GM23248 (cell line): ENCODE measurements at places on chromosomes 2 and 18. TPM values are rescaled to one million over a fixed set of nuclear protein-coding genes. Genes with fewer than 3 reads are reported as not detected.

- H3K4me3 ChIP-seq, result peak overlapping the region; percentile 39
- DNase-seq, result peak; percentile 39
- H3K4me1 ChIP-seq, result peaks cover 19% of the 10 kb centered on the region
- peak overlapping the region; percentile 25 for H3K27ac ChIP-seq
- H3K27me3 ChIP-seq, result no peaks in the 10 kb centered on the region
- no peaks in the 10 kb centered on the region for H3K36me3 ChIP-seq
Observed at GRCh38 chr2:205197468-205198139, 484.7 kb upstream of the NRP2 start.

DNA sequence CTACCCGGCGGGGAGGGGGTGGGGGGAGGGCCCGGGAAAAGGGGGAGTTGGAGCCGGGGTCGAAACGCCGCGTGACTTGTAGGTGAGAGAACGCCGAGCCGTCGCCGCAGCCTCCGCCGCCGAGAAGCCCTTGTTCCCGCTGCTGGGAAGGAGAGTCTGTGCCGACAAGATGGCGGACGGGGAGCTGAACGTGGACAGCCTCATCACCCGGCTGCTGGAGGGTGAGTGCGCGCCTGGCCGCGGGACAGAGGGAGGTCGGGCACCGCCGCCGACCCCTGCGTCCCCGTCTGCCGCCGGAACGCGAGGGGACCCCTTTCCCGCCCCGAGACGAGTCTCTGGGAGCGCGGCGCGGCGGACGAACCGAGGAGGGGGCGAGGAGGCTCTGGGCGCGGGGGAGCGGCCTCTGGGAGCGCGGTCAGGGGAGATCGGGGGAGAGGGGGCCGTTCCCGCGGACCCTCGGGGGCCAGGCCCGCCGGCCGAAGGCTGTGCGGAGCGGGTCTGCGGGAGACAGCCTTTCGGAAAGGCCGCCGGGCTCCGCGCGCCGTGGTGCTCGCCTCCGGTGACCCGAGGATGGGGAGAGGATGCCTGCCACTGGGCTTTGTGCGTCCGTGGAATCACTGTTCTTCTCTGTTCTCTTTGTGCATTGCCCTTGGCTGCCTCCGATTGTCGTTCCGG, 463 bp downstream of the PPP1CB start:
- peak; percentile 62 for DNase-seq
- H3K27ac ChIP-seq, result peak overlapping the region; percentile 93
- H3K36me3 ChIP-seq, result no peaks in the 10 kb centered on the region
- peak overlapping the region; percentile 88 for H3K4me3 ChIP-seq

DNA sequence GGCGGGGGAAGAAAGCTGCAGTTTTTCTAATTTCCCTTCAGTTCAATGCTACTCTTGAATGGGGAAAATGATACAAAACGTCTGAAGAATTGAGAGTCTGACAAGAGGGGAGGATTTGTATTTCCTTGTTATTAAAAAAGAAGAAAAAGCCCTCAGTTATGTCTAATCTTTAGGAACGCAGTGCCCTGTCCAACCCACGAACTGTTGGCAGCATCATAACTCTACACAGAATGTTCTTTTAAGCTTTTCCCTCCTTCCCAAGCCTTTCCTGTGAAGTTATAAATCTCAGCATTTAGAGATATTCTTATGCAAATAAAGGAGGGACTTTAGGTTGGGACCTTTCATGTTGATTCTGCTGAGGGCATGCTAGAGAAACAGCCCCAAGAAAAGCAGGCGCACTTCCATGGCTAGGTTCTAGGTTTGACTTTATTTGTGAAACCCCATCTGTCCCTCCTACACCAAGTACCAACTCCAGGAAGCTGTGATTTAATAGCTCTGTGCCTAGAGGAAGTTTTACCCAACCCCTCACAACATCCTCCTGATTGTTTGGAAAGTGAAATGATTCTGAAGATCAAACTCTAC, 288.6 kb downstream of the SETBP1 start:
- H3K27me3 ChIP-seq, result no peaks in the 10 kb centered on the region
- H3K4me1 ChIP-seq, result no peaks in the 10 kb centered on the region
- no peaks in the 10 kb centered on the region for H3K36me3 ChIP-seq
- H3K27ac ChIP-seq, result no peak overlapping the region
- peak; percentile 19 for DNase-seq

DNA sequence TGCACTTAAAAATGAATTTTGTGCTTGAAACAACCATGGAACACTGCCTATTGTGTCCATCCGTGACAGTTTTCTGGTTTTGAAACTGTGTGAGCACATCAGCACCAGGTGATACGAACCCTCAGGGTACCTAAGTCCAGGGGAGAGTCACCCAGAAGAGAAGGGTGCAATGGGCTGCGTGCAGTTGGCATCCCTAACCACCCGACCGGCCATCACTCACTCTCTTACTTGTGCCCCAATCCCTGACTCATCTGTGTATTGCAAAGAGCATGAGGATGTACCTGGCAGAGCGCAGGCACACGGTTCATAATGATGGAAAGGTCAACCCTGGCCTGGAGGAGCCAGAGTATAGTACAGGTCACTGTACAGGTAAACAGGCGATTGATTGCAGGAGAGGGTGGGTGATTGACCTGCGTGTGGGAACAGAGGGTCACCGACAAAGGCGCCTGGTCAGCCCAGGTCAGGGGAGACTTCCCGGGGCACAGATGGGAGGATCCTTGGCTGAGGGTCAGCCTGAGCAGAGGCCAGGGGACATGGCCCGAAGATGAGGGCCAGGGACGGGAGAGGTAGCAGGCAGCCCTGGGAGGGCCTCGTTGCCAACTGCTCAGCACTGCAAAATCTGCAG, 160.3 kb downstream of the SEPTIN10 start:
- no peaks in the 10 kb centered on the region for H3K27me3 ChIP-seq
- no peak overlapping the region for H3K4me3 ChIP-seq
- no peak overlapping the region for H3K27ac ChIP-seq
- H3K4me1 ChIP-seq, result no peaks in the 10 kb centered on the region

- no peaks in the 10 kb centered on the region for H3K27me3 ChIP-seq
- H3K36me3 ChIP-seq, result no peaks in the 10 kb centered on the region
- no peak overlapping the region for H3K27ac ChIP-seq
- DNase-seq, result peak; percentile 71
Observed at GRCh38 chr2:237563816-237564215, 2.6 kb upstream of the PRLH start.

GRCh38 chr2:187566266-187566665, 12.0 kb upstream of the TFPI start:
- DNase-seq, result no peak
- H3K27ac ChIP-seq, result no peak overlapping the region
- no peaks in the 10 kb centered on the region for H3K36me3 ChIP-seq
- H3K4me1 ChIP-seq, result no peaks in the 10 kb centered on the region
- no peak overlapping the region for H3K4me3 ChIP-seq

DNA sequence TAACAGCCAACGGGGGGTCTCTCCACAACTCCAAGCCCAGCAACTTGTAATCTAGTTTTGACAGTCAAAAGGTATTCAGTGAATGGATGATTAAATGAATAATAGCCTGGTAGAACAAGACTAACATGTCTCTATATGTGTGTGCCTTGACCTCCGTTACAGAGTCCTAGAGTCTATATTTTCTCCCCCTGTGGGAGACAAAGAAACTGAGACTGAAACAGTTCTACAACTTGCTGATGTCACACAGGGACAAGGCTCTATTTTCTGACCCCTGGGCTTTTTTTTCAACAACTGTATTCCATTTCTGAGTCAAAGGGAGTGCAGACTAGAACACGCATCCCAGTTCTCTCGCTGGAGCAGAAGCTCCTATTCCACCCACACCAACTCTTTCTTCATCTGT, 223.6 kb upstream of the AGAP1 start:
- H3K36me3 ChIP-seq, result no peaks in the 10 kb centered on the region
- H3K27ac ChIP-seq, result no peak overlapping the region
- H3K4me1 ChIP-seq, result peaks cover 38% of the 10 kb centered on the region
- DNase-seq, result no peak
- no peaks in the 10 kb centered on the region for H3K27me3 ChIP-seq

The CCT4 gene
- total RNA-seq, result 126 and 129 TPM in 2 replicates

The ALPP gene
- total RNA-seq, result not detected in 2 replicates

- no peak for DNase-seq
- H3K4me1 ChIP-seq, result no peaks in the 10 kb centered on the region
- H3K36me3 ChIP-seq, result no peaks in the 10 kb centered on the region
- H3K27ac ChIP-seq, result no peak overlapping the region
Observed at GRCh38 chr18:79260510-79260909, 135.2 kb upstream of the NFATC1 start.

- no peak overlapping the region for H3K27ac ChIP-seq
- peaks cover 19% of the 10 kb centered on the region for H3K27me3 ChIP-seq
- H3K4me1 ChIP-seq, result no peaks in the 10 kb centered on the region
- H3K4me3 ChIP-seq, result no peak overlapping the region
- DNase-seq, result no peak
Observed at GRCh38 chr18:5626130-5626880, 82.5 kb upstream of the EPB41L3 start.

DNA sequence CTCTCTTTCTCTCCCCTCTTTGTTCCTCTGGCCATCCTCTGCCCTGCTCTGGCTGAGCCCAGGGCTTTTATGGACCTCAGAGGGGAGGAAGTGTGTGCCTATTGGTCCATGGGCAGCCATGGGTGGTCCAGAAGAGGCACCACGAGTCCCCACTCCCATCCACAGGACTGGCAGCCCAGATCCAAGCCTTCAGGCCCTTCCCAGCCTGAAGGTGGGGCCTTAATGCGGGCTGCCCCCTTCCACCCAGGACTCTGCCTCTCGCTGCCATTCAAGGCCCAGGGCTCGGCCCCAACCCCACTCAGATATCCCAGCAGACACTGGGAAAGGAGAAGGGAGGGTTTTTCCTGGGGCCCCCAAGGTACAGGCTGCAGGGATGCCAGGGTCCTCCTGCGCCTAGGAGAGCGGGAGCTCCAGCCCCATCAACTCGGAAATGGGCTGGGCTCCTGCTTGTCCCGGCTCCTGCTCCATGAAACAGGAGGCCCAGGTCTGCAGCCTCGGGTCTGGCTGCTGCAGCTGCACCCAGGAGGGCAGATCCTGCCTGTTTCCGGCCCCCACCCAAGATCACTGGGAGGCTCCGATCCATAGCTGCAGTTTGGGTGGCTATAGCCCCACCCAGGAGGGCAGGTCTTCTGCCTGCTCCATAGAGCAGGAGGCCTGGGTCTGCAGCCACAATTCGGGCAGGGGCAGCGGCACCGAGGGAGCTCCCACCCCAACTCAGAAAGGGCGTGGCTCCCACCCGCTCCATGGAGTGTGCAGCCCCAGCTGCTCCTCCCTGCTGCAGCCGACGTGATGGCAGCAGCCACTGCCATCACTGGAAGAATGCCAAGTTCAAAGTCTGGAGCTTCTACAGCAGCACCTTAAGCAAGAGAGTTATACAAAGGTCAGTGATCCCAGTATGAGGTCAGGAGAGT, 116.6 kb upstream of the RBBP8 start:
- no peaks in the 10 kb centered on the region for H3K27me3 ChIP-seq
- no peak overlapping the region for H3K27ac ChIP-seq
- H3K36me3 ChIP-seq, result no peaks in the 10 kb centered on the region
- 0 out of 2 replicates have a peak, but pooled peaks cover under 1% of the 10 kb centered on the region for H3K4me1 ChIP-seq

DNA sequence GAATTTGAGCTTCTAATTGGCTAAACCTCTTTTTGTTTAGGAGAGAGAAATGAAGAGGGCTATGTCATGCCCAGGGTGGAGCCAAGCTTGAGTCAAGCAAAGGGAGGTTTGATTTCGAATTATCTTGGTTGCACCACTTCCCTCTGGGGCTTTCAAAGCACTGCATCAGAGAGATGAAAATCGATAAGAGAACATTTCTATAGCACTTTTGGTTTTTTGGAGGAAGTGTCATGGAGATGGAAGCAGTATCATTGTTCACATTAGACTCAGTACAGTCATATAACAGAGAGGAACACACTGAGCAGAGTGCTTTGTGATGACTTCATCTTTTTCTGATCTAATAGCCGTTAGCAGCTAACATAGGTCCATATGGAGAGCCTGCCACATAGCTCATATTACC, 120.3 kb upstream of the UXS1 start:
- no peak overlapping the region for H3K4me3 ChIP-seq
- DNase-seq, result no peak
- no peaks in the 10 kb centered on the region for H3K4me1 ChIP-seq
- H3K27me3 ChIP-seq, result no peaks in the 10 kb centered on the region
- no peak overlapping the region for H3K27ac ChIP-seq

DNA sequence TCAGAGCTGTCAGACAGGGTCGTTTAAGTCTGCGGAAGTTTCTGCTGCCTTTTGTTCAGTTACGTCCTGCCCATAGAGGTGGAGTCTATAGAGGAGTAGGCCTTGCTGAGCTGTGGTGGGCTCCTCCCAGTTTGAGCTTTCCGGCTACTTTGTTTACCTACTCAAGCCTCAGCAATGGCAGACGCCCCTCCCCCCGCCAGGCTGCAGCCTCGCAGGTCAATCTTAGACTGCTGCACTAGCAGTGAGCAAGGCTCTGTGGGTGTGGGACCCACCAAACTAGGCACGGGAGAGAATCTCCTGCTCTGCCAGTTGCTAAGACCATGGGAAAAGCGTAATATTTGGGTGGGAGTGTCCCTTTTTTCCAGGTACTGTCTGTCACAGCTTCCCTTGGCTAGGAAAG, 86.5 kb downstream of the EFEMP1 start:
- H3K27ac ChIP-seq, result no peak overlapping the region
- DNase-seq, result no peak
- H3K4me1 ChIP-seq, result peaks cover 4% of the 10 kb centered on the region
- no peak overlapping the region for H3K4me3 ChIP-seq
- H3K36me3 ChIP-seq, result no peaks in the 10 kb centered on the region

- no peaks in the 10 kb centered on the region for H3K27me3 ChIP-seq
- H3K27ac ChIP-seq, result peak overlapping the region; percentile 86
- DNase-seq, result peak; percentile 92
- no peaks in the 10 kb centered on the region for H3K36me3 ChIP-seq
- H3K4me1 ChIP-seq, result peaks cover 92% of the 10 kb centered on the region
- H3K4me3 ChIP-seq, result peak overlapping the region; percentile 6
Observed at GRCh38 chr2:238895891-238896600, 48.2 kb downstream of the TWIST2 start.

The CFC1 gene
- not detected in 2 replicates for total RNA-seq

The PDK1 gene
- 22.7 and 29.0 TPM in 2 replicates for total RNA-seq

- peaks cover 12% of the 10 kb centered on the region for H3K4me1 ChIP-seq
- peak; percentile 90 for DNase-seq
- no peaks in the 10 kb centered on the region for H3K36me3 ChIP-seq
- H3K27ac ChIP-seq, result peak overlapping the region; percentile 89
- H3K27me3 ChIP-seq, result no peaks in the 10 kb centered on the region
Observed at GRCh38 chr2:238811759-238812158, 36.1 kb upstream of the TWIST2 start.

The MAPK4 gene
- 0.22 TPM in 1 of 2 replicates, not detected in the other for total RNA-seq

DNA sequence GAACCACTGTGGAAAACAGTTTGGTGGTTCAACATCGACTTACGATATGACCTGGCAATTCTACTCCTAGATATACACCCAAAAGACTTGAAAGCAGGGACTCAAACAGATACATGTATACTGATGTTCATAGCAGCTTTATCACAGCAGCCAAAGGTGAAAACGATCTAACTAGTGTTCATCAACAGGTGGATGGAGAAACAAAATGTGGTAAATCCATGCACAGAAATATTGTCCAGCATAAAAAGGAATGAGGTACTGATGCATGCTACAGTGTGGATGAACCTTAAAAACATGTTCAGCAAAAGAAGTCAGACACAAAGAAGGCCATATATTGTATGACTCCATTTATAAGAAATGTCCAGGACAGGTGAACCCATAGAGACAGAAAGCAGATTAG, 36.3 kb downstream of the MRO start:
- no peaks in the 10 kb centered on the region for H3K4me1 ChIP-seq
- no peaks in the 10 kb centered on the region for H3K27me3 ChIP-seq
- no peak for DNase-seq
- H3K4me3 ChIP-seq, result no peak overlapping the region
- no peaks in the 10 kb centered on the region for H3K36me3 ChIP-seq

The DNAJB2 gene
- 50.5 and 53.7 TPM in 2 replicates for total RNA-seq

The HAAO gene
- total RNA-seq, result not detected in 2 replicates

The TMEM178A gene
- total RNA-seq, result 0.32 TPM in 1 of 2 replicates, not detected in the other

The PREPL gene
- 38.6 and 42.6 TPM in 2 replicates for total RNA-seq

- H3K27ac ChIP-seq, result no peak overlapping the region
- DNase-seq, result no peak
- no peaks in the 10 kb centered on the region for H3K27me3 ChIP-seq
- no peaks in the 10 kb centered on the region for H3K36me3 ChIP-seq
- peaks cover 18% of the 10 kb centered on the region for H3K4me1 ChIP-seq
- H3K4me3 ChIP-seq, result no peak overlapping the region
Observed at GRCh38 chr18:62721839-62722795, 6.8 kb downstream of the PHLPP1 start.
